ENCODE measurements at places on chromosomes 3 and 15.

GRCh38 chr3:152235709-152236298 is 32.9 kb upstream of the MBNL1 start:
- no peak for DNase-seq

GRCh38 chr15:99433026-99433756 is 132.6 kb upstream of the MEF2A start:
- DNase-seq, result no peak

- no peak for DNase-seq
These were observed 56.6 kb downstream of the RFTN1 start for GRCh38 chr3:16456784-16457415.

DNA sequence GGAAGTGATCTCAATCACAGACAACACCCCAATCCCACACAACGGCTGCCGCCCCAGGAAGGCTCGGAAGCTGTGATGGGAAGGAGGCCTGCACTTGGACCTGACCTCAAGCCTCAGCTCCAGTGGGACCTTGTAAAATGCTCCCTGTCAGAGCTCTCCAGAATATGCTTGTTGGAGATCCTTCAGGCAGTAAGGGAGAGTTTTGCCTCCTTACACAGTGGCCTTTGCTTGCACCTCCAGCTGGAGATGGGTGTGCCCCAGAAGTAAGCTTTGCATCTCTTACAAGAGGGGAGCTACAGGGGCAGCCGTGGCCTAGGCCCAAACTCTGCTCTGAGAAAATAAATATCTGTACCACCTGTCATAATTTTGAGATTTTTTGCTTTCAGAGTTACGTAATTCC is 10.4 kb downstream of the MRPS11 start:
- DNase-seq, result no peak

Data from H1 (cell line).